ENCODE measurements at places on chromosomes 3 and 15.

DNA sequence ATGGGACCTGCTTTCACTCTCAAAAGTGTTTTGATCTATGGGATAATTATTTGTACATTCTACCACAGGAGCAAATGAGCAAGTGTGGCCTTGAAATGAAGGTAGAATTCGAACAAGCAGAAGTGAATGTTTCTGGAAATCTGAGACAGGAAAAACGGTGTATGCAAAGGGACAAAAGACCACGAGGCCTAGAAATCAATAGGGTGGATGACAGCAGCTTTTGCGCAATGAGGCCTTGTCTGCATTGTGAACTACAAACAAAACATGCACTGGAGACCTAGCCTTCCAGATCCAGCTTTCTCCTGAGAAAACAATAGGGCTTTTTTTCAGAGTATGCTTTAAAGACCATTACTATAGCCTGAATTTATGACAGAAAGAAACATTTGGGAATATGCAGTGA is 1137.0 kb downstream of the ROBO2 start:
- no peak for DNase-seq

GRCh38 chr3:10280571-10280970 is 12.2 kb downstream of the GHRL start:
- DNase-seq: no peak

GRCh38 chr15:53802672-53803071 is 43.2 kb upstream of the WDR72 start:
- no peak for DNase-seq

GRCh38 chr3:43867436-43868072 is 176.8 kb downstream of the ABHD5 start:
- no peak for DNase-seq

- no peak for DNase-seq
These were observed 72.5 kb upstream of the PSMD6 start for GRCh38 chr3:64095802-64096201.

- DNase-seq: peak; percentile 66
These were observed 205.7 kb upstream of the ZPLD1 start for GRCh38 chr3:102229062-102229655.

DNA sequence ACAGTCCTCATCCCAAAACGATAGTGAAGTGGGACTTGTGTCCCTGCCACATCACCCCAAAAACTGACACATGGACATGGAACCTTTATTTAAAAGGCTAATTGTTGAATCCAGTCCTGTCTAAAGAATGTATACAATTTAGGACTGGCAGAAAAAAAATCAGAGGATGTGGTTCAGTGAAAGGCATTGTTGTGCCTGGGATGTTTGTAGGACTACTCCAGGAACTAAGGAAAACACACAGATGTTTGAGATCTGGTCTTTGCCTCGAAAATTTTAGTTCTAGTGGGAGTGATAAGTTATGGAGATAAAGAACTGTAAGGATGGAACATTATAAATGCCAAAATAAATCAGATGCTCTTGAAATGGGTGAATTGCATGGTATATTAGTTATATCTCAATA is 27.2 kb downstream of the VGLL4 start:
- DNase-seq: no peak

- no peak for DNase-seq
These were observed 65.9 kb upstream of the RARB start for GRCh38 chr3:25362118-25362517.

GRCh38 chr15:70180186-70180875 is 82.6 kb upstream of the TLE3 start:
- DNase-seq: no peak

DNA sequence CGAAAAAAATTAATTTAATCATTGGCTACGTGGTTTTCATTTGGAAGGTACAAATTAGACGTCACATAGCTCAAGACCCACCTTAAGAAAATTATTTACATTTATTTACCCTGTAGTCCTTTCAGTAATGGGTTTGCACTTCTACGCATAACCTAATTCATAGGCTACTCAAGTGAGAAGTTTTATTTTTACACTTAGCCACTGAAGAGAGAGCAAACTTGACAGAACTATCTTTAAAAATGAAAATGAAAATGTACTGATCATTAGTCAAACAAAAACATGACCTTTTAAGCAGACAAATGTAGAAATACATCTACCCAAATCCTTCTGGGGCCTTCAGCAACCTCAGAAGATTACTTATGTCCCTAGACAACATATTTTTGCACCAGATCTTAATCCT is 269.4 kb upstream of the TTC14 start:
- no peak for DNase-seq

DNA sequence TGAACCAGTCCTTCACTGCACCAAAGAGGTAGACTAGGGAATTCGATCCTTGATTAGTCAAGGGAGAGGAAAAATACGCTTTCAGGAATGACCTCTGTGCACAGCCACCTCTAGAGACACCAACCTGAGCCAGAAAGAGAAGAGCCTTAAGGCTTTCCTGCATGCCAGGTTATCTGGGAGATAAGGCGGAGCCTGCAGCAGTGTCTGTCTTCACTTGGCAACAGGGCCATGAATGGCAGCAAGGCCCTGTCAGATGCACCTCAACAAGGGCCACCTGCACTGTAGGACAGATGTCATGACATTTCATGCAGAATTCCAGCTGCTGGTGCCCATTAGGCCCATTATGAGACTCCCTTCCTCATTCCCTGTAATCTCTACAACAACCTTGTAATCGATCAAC is 88.1 kb downstream of the MEX3B start:
- no peak for DNase-seq

DNA sequence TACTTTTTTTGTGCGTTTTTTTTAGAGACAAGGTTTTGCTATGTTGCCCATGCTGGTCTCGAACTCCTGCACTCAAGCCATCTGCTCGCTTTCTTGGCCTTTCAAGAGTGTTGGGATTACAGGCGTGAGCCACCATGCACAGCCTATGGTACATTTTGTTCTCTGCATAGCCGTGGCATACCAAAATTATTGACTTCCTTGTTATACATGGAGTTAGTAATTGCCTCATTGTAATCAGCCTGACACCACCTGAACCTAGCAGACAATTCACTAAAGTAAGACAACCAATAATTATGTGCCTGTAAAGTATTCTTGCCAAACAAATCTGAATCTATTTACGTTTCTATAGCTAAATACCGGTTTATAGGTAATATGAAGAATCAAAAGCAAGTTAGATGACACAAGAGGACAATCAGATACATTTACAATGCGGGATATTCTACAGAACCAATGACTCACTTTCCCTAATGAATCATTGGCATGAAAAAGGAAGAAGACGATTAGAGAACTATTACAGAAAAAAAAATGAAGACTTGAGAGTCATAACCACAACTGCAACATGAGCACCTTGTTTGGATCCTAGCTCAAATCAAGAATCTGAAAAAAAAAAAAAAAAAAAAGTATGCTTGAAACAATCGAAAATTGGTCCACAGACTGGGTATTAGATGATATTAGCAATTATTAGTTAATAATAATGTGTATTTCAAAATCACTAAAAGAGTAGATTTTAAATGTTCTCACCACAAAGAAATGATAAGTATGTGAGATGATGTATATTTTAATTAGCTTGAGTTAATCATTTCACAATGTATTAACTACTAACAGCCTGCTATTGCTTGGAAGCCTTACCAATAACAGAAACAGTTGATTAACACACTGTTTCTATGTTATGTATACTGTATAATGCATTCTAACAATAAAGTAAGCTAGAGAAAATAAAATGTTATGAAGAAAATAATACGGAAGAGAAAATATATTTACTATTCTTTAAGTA is 7.1 kb downstream of the GUCA1C start:
- no peak for DNase-seq

DNA sequence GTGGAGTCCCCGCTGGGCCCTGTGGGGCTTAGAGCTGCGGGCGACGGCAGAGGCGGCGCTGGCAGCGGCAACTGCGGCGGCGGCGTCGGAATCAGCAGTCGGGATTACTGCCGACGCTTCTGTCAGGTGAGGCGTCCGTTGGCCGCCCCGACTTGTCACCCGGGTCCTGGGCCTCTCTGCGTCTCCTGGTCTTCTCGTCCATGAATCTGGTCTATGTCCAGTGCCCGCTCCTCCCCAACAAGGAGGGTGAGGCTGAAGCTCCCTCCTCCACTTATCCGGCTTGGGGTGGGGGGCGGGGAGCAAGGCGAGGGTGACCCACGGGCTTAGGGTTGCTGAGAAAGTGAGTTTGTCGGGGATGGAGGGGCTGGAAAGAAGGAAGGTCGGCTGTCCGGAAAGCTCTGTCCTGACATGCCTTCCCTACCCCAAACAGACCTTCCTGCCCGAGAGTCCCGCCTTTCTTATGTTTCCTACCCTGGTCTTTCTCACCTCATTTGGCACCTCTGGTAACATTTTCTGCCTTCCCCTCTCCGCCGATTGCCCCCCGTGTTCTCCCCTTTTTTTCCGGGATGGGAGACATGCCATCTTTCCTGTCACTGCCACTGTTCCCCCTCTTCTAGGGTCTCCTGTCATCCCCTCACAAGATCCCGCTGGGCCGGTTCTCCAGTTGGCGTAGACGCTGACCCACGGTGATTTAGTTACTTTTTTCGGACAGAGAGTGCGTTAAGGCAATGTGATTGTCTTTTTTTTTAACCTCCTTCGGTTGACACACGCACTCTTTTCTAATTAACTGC is 520 bp downstream of the ZNF654 start:
- DNase-seq: no peak

- no peak for DNase-seq
These were observed 511.0 kb upstream of the ALCAM start for GRCh38 chr3:104855702-104856101.

DNA sequence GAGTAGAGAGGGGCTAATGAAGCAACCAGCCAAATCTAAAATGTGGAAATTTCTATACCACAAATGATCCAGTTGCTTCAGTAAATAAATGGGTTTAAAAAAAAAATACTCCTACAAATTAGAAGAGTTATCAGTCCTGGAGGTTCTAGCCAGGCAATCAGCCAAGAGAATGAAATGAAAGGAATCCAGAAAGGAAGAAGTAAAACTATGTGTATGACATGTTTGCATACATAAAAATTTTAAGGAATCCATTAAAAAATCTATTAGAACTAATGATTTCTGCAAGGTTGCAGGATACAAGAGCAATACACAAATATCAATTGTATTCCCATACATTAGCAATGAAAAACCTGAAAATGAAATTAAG is 9.6 kb downstream of the MESP2 start:
- no peak for DNase-seq

DNA sequence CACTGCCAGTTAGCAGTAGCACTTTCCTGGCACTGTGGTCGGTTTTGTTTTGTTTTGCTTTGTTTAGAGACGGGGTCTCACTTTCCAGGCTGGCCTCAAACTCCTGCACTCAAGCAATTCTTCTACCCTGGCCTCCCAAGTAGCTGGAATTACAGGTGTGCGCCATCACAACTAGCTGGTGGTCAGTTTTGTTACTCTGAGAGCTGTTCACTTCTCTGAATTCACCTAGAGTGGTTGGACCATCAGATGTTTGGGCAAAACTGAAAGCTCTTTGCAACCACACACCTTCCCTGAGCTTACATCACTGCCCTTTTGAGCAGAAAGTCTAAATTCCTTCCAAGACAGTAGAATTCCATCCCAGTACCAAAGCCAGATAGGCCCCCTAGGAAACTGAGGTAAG is 22.6 kb downstream of the CLDN18 start:
- no peak for DNase-seq

DNA sequence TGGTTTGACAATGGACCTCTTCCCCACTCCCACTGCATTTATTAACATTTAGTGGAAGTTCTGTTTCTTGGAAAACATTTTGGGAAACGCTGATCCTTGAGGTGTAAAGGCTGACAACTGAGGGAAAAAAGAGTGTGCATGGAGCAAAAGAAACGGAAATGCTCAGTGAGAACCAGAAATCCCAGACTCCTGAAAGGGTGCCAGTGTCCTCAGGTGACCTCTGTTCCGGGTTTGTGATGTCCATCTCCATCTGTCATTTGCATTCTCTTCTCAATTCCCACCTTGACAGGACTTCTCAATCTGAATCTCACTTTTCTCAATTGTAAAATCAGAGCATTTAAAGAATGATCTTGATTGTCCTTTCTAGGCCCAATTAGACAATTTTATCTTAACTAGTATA is 71.1 kb upstream of the FAM3D start:
- DNase-seq: no peak

- DNase-seq: no peak
These were observed 18.3 kb upstream of the KCNMB3 start for GRCh38 chr3:179269152-179269707.

GRCh38 chr3:71462586-71462985 is 120.9 kb downstream of the FOXP1 start:
- DNase-seq: no peak

DNA sequence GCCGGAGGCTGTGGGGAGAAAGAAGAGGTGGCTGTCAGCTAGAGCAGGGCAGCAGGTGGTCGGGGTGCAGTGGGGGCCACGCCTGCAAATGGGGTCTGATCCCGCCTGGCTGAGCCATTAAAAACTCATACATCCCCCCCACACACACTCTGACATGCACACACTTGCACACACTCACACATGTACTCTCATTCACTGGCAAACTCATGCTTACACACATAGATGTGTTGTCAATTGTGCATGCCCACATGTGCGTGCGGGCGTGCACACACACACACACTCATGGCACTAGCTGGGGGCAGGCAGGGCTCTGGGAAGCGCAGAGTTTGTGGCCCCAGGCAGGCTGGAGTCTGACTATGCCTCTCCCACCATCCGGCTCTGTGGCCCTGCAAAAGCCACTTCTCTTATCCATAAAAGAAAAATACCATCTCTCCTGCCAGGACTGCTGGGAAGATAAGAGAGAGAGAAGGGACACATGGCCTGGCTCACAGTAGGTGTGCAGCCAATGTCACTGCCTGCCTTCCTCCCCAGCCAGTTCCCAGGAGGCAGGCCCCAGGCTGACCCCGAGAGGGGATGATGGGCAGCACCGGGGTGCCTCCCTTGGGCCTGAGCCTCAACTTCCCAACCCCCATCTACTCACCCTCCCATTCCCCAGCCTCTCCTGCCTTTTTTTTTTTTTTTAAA is 163.5 kb upstream of the LINGO1 start:
- no peak for DNase-seq

- no peak for DNase-seq
These were observed 505.9 kb upstream of the CFAP20DC start for GRCh38 chr3:59555593-59556315.

DNA sequence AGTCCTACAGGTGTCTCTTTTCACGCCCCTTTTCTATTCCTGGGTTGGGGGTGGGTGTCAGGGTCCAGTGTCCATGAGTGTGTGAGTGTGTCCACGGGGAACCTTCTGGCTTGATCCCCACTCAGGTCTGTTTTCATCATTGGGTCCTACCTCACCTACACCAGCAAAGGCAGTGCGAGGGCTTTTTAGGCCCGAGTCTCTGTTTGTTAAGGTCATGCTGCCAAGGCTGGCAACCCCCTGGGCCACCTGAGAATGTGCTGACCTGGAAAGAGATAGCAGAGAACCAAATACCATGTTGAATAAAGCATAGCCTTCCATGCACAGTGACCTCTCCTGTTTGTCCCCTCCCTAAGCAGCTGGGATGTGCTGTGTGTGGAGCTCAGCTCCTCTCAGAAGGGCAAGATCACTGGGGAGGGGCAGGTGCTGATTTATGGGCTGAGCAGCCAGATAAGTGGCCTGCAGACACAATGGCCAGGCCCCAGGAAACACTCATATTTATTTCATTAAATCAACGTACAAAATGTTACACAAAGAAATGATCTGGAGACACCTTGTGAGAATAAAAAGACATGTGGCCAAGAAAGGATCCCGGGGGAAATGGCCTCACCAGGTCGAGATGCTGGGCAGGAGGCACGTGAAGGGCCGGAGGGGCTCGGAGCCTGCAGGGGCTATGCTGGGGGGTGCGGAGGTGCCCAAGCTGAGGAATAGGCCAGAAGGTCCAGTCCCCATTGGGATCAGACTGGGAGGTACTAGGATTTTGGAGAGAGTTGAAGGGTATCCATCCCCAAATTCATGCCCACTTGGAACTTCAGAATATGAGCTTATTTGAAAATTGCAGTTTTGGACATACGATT is 36.1 kb downstream of the RAB6B start:
- DNase-seq: no peak

GRCh38 chr3:183295211-183295610 is 42.2 kb downstream of the B3GNT5 start:
- no peak for DNase-seq

All from CD4-positive, alpha-beta T cell (primary cell).